ENCODE measurements at places on chromosomes 4 and X.

GRCh38 chr4:39320381-39321115 lies 45.6 kb downstream of the RFC1 start:
- peak; percentile 55 for DNase-seq

DNA sequence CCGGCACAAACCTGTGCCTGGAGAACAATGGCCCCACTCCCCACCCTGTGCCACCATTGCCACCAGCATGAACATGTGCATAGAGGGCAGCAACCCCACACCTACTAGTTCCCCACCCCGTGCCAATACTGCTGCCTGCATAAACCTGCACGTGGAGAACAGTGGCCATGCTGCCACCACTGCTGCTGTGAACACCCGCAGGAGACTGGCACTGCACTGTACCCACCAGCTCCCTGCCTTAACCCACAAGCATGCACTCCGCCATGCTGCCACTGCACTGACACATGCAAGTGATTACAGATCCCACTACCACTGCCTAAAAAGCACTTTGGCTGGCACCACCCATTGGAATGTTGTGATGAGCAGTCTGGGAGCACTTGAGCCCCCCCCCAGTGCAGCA lies 77.3 kb downstream of the NAA11 start:
- no peak for DNase-seq

DNA sequence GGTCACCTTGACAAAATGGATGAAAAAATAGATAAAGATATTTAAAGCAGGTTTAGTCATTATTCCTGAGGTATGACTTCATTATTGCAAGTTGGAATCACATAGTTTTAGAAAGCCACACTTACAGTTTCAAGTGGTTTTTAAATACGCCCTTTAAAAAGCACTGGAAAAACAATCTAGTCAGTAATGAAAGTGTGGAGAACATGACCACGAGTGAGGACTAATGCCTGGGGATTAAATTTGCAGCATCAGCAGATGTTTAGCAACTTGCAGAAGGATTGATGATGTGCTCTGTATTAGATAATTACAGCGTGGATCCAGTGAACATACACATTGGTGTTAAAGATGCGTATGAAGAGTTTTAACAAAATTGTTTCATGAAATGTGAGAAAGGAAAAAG lies 5.9 kb downstream of the SPARCL1 start:
- no peak for DNase-seq

GRCh38 chr4:138535316-138535715 lies 293.2 kb upstream of the SLC7A11 start:
- DNase-seq, result no peak

DNA sequence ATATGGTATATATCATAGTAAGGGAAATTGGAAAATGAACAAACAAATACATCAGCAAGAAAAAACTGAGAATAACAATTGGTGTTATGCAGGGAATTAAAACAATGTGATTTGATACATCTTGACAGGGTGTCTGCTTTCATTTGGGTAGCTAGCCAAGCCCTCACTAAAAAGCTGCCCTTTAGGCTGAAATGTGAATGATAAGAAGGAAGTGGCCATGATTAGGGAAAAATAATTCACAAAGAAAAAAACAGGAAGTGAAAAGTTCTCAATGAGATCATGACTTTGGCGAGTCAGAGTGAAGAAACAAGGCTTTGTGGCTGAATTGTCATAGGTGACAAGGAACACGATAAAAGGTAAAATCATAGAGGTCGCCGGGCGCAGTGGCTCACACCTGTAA lies 675.8 kb upstream of the SLIT2 start:
- DNase-seq, result no peak

GRCh38 chrX:63755892-63756291 lies 29.1 kb downstream of the ARHGEF9 start:
- DNase-seq, result no peak

DNA sequence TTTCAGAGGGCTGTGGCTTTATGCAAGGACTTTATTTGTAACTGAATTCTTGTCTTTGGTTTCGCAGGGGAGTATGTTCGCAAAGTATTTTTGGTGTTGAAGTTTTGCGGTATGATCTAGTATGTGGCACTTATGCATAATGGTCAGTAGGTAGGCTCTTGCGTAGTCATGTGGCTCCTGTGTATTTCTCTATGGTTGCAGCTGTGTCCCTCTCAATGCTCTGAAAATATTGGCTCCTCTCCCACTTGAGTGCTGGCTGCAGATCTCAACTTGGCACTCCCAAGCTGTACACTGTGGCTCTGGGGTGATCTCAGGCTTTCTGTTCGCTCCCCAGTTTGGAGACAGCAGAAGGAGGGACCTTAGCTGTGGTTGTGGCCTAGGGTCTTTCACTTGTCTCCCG lies 24.8 kb downstream of the ARMCX5 start:
- no peak for DNase-seq

DNA sequence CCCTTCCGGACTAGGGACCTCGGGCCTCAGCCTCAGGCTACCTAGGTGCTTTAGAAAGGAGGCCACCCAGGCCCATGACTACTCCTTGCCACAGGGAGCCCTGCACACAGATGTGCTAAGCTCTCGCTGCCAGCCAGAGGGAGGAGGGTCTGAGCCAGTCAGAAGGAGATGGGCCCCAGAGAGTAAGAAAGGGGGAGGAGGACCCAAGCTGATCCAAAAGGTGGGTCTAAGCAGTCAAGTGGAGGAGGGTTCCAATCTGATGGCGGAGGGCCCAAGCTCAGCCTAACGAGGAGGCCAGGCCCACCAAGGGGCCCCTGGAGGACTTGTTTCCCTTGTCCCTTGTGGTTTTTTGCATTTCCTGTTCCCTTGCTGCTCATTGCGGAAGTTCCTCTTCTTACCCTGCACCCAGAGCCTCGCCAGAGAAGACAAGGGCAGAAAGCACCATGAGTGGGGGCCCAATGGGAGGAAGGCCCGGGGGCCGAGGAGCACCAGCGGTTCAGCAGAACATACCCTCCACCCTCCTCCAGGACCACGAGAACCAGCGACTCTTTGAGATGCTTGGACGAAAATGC lies at the start of gene WAS:
TSS of gene WAS (plus strand) at position 389 of the 572 bp plus-strand sequence. CDS start at position 444, 55 bp downstream.
- no peak for DNase-seq

GRCh38 chr4:106981431-106981830 lies 54.7 kb downstream of the DKK2 start:
- DNase-seq, result no peak

GRCh38 chr4:7120341-7120740 lies 52.5 kb upstream of the GRPEL1 start:
- peak; percentile 32 for DNase-seq

- no peak for DNase-seq
These were observed 326.3 kb upstream of the GRIA3 start for GRCh38 chrX:122857734-122858133.

GRCh38 chr4:11614426-11614825 lies 185.7 kb upstream of the HS3ST1 start:
- no peak for DNase-seq

- peak; percentile 41 for DNase-seq
These were observed 116.0 kb upstream of the RPS6KA3 start for GRCh38 chrX:20382518-20383297.

DNA sequence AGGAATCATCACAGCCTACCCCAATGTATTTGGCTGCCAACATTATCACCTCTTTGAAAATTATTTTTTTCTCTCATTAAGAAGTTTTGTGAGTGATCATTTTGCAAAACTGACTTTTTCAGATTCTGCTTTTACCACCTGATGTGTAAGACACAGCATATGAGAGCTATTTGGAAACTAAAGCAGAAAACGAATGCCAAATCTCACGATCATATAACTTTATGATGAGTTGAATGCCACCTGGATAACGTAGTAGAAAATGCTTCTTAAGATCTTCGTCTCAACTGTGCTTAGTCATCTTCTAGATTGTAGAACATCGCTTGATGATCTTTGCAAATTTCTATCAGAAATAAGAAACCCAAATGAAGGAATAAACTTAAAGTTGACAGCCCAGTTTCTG lies 21.3 kb upstream of the GRXCR1 start:
- DNase-seq, result no peak

DNA sequence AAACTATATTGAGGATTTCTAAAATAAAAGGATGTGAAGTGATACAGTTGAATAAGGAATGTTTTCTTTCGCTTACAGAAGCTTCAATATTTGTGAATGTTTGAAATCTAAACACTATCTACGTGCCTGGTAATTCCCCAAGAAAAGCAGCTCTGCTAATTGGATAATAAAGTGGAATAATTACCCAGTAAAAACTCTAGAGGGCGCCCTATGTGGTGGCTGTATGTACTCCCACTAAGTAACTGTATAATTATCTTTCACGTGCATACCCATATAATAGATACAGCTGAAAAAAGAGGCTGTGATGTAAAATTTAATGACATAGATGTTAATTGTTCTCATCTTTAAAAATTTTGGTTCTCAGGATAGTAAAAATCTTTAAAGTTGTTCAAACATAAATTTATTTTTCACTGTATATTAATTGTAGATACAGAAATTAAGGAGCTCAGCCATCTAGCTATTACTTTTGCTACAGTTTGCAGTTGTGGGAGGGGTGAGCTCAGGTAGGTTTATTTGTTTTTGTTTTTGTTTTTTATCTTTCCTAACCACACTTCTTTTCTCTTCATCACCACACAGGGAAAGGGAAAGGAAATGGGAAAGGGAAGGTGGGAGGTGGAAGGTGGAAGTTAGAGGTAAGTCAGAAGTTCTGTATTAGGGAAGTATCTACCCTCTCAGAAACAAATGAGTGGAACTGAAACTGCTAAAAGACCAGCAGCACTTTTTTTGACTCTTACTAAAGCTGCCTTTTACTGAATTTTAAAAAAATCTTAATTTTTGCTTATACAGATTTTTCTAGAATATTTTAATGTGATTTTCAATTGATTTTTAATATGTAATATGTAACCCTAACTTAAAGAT lies 151.7 kb upstream of the RPS6KA6 start:
- peak; percentile 32 for DNase-seq

- no peak for DNase-seq
These were observed 1477.7 kb upstream of the IGFBP7 start for GRCh38 chr4:58587856-58588255.

GRCh38 chr4:175109933-175110332 lies 191.8 kb downstream of the ADAM29 start:
- no peak for DNase-seq

DNA sequence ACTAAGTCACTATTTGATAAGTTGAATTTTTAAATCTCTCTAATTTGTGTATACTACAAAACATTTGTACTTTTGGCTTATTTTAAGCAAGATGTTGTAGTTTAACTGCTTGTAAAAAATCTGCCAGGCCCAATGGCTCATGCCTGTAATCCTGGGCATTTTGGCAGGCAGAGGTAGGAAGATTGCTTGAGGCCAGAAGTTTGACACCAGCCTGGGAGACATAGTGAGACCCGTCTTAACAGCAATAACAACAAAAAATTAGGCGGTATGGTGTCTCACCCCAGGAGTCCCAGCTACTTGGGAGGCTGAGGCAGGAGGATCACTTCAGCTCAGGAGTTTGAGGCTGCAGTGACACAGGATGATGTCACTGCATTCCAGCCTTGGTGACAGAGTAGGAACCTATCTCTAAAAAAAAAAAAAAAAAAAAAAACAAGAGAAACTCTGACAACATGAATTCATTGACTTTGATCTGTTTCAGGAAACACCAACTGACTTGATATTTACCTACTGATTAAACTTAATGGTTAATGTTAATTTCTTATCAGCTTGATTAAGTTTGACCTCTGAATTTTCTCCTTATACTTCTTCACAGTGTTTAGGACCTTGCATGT lies 8.9 kb downstream of the FHIP1A start:
- DNase-seq, result peak; percentile 31

- no peak for DNase-seq
These were observed 206.0 kb upstream of the SLC7A11 start for GRCh38 chr4:138448169-138448568.

- peak; percentile 7 for DNase-seq
These were observed 57.3 kb upstream of the AP1S2 start for GRCh38 chrX:15911734-15912550.

GRCh38 chrX:16162391-16162790 lies 4.9 kb upstream of the MAGEB17 start:
- DNase-seq, result no peak

DNA sequence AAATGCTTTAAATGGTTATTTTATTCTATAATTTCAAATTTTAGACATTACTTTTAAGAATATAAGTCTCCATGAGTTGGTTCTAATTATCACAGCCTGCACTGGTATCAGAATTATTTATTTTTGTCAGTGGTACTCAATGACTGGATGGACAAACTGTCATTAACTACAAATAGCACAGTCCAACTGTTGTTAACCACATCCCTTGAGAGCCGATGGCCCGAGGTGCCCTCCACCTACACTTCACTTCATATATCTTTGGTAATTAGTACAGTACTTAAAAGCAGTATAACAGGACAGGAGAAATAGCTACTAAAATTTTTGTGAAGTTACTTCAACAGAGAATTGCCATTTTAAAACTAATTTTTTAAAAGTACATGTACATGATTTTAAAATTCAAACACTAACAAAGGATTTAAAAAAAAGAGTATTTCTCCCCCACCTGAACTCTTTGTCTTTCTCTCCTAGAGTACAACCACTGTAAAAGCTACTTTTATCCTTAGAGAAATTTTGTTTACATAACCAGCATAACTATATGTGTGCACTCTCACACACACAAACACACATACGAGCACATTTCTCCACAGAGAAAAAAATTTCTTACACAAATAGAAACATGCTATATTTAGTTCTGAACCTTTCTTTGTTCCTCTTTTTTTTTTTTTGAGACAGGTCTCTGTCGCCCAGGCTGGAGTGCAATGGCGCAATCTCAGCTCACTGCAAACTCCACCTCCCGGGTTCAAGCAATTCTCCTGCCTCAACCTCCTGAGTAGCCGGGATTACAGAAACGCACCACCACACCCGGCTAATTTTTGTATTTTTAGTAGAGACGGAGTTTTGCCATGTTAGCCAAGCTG lies 6.5 kb downstream of the TIFA start:
- no peak for DNase-seq

DNA sequence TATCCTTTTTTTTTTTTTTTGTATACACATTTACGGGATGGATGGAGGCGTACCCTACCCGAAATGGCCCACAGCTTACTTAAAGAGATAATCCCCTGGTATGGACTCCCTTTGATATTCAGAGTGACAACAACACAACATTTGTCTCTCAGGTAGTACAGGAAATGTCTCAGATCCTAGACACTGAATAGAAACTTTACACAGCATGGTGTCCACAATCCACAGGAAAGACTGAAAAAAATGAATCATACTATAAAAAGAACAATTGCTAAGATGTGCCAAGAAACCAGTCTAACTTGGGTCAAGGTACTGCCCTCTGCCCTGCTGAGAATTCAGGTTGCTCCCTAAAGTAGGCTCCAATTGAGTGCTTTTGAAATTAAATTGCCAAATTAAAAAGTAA lies 100.8 kb upstream of the LANCL3 start:
- DNase-seq, result no peak

GRCh38 chr4:145041378-145041777 lies 56.6 kb downstream of the ANAPC10 start:
- no peak for DNase-seq

DNA sequence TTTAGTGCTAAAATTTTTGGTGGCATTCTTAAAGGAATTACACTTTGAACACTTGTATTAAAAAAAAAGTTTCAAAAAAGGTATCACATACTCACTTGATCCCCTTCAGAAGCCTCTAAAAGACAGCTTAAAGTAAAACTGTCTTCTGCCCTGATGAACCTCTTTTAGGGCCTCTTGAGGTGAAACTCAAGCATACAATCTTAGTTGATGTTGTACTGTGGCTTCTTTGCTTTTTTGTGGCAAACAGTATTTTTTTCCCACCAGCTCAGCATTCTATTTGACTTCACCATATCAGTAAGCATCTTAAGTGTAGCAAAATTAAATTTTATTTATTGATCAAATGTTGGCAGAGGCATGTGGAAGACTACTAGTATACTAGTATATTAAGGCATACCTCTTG lies 13.7 kb downstream of the SEC24B start:
- DNase-seq, result no peak

Data from GM23248 (cell line).